Substantia nigra (tissue), 51 donors: ENCODE measurements at places on chromosomes 13 and 19.

DNA sequence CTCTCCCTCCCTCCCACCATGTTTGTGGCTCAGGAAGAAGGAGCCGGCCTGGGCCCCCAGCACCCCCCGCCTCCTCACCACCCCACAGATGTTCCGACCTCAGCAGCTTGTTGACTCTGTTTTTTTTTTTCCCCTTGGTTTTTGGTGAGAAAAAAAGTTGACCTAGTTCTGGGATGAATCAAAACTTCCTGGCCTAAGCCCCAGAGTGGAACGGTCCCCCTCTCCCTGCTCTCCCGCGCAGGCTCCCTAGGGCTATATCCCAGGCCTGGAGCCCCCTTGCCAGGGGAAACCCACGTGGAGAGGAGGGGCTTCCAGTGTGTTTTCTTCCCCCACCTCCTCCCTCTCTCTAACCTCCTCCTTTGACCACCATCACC lies 4.0 kb downstream of the COL5A3 start:
- peak; percentile 33 for DNase-seq

DNA sequence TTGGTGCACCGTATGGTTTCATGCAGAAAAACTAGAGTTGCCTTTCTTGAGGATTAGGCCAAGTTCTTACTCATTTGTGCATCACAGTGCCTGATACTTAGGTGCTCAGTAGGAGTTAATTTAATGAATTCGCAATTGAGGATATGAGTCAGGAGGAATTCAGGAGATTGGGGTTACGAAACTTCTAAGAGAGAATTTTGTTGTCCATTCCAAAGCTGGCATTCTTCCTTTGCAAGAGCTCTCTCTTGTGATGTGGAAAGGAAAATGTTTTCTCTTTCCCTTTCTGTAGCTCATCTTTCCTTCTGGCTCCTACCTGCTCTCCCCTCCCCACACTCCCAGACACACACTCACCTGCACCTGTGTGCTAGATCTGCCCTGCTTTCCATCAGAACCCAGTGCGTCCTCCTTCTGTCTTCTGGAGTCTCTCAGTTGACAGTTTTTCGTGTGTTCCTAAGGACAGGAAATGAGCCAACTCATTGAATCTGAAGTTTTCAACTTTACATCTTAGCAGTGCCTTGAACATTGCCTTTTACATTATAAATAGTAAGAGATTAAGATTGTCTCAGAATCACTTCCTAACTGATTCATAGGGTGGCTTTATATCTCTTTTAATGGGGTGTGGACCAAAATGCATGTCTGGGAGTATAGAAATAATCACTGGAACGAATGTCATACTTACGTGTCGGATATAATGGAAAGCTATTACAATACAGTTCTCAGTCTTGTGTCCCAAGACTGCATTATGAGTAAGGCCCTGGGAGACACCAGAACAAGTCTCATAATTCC lies 19.7 kb upstream of the ERCC5 start:
- DNase-seq = no peak

GRCh38 chr19:34313188-34313587 lies 51.8 kb upstream of the GPI start:
- no peak for DNase-seq

- DNase-seq = no peak
Measured at GRCh38 chr19:8831373-8831772, 731 bp downstream of the ZNF558 start.

DNA sequence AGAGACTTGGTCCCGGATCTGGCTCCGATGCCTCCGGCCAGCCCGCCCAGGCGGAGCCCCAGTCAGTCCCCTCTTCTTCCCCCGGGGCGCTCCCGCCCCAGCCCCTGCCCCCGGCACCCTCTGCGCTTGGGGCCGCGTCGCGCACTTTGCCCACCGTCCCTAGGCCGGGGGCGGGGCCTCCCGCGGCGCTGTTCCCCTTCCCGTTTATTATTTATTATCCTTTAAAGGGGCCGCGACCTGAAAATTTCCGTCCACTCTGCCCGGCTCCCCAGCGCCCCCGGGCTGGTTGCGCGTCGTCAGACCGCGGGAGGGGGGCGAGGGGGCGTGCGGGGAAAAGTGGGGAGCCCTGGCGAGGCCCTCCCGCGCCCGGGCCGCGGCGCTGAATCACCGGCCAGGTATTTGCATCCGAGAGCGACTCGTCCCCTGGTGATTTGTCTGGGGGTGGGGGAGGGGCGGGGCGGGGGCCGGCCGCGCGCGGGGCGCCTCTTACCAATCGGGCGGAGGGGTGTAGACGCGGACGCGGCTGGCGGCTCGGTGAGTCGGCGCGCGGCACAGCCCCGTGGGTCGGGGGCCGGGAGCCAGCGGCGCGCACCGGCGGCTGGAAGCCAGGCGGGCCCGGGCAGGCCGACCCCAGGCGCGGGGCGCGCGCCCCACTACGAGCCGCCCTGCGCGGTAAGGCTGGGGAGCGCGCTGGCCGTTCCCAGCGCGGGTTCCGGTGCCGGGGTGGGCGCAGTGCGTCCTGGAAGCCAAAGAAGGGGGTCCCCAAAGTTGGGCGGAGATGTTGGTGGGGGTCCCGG lies at the start of gene ARID3A:
Gene ARID3A, plus strand, starts transcription at position 510 of the 797 bp plus-strand sequence. CDS start 3,494 bp downstream, outside the sequence.
- peak; percentile 81 for DNase-seq

- no peak for DNase-seq
Measured at GRCh38 chr19:43524922-43525835, 1.8 kb downstream of the ETHE1 start.

DNA sequence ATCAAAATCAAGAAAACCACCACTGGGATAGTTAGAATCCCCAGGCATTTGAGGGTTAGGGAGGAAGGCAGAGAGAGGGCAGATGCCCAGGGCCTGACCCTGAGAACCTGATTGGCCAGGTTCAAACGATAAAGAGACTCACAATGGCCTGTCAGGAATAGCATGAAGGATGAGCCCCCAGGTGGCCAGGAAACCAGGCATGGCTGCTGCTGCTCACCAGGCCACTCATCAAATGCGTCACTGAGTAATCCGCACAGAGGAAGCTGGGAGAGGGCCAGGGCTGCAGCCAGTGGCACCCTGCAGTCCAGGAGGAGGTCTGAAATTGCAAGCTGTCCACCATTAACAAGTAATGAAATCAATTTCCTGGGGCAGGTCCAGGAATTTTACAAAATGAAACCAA lies 111.3 kb downstream of the KATNAL1 start:
- DNase-seq = no peak

GRCh38 chr13:77448689-77449088 lies 86.8 kb upstream of the SCEL start:
- no peak for DNase-seq

DNA sequence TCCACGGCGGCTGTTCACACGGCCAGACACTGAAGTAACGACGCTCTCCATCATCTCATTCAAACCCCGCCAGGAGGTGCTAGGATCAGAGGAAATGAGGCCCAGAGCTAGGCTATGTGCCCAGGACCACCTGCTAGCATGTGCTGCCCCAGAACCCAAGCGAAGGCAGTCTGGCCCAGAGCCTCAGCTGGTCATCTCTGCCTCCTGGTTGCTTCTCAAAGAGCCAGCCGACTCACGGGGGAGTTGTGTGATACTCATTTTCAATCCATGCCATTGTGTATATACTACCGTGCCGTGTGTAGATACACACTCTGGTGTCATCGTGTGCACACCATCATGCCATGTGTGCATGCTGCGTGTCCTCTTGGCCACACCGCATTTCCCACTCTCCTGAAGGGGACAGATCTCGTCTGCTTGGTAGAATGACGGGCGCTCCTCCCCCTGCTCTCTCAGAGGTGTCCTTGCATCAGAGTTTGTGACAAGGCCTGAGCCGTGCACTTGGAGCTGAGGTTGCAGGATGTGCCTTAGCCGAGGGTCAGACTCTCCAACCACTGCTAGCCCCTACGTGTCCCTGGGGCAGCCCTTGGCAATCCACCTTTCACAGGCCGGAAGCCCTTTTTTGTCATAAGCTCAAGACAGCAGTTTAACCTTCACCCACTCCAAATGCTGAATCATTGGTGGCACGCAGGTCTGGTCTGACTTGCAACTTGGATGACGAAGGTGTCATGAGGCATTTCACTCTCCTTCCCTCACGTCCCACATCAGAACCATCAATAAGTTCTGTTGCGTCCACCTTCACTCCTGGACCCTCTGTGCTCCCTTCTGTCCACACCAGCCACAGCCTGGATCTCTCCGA lies 130.4 kb downstream of the CRYL1 start:
- no peak for DNase-seq

DNA sequence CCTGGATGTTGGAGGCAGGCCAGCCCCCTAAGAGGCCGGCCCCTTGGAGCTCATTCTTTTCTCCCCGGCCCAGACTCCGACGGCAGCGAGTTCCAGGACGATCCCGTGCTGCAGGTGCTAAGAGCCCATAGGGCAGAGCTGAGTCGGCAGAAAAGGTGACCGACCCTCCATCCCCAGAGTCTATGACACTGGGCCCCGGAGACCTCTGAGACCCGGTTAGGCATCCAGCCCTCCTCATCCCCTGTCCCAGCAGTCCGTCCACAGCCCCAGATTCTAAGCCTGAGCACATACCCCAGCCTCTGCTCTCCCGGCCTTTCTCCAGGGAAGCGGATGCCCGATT lies 7.3 kb upstream of the ARHGAP33 start:
- DNase-seq = no peak

- no peak for DNase-seq
Measured at GRCh38 chr13:106291006-106291405, 244.5 kb downstream of the EFNB2 start.

DNA sequence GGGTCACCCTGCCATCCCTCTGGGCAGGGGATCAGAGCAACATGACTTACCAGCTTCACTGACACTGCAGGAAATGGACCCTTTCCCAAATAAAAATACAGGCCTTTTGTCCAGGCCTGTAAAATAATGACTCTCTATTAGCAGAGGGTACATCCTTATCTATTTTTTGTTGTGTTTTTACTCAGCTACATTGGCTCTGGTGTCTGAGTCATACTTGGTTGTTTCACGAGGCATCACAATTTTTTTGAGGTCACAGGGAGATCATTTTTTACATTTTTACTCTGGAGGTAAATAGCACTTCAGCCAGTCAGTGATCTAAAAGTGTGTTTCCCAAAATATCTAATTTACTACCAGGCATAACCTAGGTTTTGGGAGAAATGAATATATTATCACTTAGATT lies 6.9 kb upstream of the HTR2A start:
- DNase-seq = no peak

- DNase-seq = no peak
Measured at GRCh38 chr13:22821589-22821988, 359.2 kb upstream of the SGCG start.

GRCh38 chr19:47756953-47757608 lies 11.7 kb downstream of the NOP53 start:
- DNase-seq = no peak

GRCh38 chr19:10776900-10777650 lies 58.9 kb downstream of the TMED1 start:
- DNase-seq = no peak

DNA sequence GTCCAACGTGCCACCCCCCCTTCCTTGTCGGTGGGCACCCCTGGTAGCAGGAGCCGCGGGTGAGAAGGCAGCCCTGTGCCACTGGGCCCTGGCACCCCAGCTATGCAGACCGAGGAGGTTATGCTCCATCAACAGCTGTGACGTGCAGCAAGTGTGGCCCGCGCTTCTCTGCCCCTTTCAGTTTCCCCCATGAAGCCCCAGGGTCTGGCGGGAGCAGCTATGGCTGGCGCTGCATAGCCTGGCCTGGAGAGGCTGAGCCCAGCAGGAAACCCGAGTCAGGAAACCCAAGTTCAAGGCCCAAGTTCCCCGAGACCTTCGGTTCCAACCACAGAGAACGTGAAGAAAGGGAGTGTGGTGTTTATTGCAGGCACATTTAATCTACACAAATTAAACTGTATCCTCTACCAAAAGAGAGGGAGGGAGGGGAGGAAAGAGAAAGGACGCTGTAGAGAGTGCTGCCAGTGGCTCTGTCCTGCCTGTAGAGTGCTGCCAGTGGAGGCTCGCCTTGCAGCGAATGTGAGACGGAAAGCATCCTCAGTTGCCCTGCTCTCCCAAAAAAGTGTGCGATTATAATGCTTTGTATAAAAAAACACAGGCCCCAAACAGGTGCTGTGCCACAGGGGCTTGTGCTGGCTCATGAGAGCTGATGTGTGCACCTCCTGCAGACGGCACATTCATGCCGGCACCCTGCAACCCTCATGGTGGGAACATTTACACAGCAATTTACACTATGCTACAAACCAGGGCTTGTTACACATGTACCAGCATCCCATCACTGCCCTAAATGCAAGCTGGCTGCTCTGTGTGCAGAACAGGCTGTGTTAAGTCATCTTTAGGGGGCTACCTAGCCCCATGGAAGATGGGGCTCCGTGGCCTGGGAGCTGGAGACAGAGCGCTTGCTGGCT lies 16.3 kb downstream of the POP4 start:
- no peak for DNase-seq

DNA sequence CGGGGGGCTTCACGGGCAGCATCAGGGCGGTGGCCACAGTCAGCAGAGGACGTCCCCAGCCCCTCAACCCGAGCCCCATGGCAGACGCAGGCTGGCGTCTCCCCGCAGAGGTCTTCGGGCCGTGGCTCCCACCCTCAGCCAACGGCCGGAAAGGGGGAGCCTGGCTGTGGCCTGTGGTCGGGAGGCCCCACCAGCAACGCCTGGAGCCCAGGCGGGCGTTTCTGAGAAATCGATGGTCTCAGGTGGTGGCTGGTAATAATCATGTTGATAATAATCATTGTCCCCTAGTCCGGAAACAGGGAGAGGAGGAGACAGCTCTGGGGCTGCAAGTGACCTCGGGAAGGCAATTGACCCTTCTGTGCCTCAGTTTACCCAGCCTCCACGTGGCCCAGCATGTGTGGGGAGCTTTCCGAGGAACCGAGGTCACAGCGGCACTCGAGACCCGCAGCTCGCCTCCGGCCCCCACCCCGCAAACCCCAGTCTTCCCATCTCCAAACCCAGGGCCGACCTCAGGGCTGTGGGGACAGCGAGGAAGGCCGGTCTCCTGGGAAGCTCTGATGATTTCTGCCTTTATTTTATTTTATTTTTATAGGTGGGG lies at the start of gene PRSS57:
Gene PRSS57, minus strand, starts transcription at position 101 of the 598 bp plus-strand sequence. Its CDS starts 22 bp downstream, at position 79.
- DNase-seq = no peak

- DNase-seq = no peak
Measured at GRCh38 chr19:58558066-58558622, at the start of gene UBE2M. Gene UBE2M (minus strand): TSS chr19:58558611. CDS start chr19:58558381, 230 bp downstream.

DNA sequence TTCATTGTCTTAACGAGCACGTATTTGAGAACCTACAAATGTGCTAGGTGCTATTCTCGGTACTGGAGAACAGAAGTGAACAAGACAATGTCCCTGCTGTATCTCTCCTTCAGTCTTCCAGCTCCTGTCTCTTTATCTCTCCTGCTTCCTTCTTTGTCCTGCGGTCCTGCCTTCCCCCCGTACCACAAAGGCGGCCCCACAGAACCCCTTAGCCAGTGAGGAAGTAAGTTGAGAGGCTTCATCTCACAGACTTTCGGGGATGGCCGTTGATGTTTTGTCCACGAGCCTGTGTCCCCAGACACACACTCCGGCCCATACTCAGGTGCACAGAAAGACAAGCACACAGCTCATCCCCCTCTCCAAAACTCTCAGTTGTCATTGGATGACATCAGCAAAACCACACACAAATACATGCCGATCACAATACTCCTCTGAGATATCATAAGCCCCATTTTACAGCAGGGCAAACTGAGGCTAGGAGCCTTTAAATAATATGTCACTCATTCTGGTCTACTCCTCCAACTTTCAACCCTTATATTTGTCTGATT lies 507 bp upstream of the SWSAP1 start:
- no peak for DNase-seq
